T-helper 2 cell treated with Interferon-gamma antibody and Interleukin-4, amounts not matched to agents 100 ng/mL and 5 ng/mL, for 36 hours (primary cell): ENCODE measurements at places on chromosomes 3 and 15. TPM values are rescaled to one million over a fixed set of nuclear protein-coding genes. Genes with fewer than 3 reads are reported as not detected.

Gene SERINC4
- total RNA-seq, result 0.16 and 0.23 TPM in 2 replicates

Gene BLOC1S6
- 36.3 and 37.1 TPM in 2 replicates for total RNA-seq

Gene C3orf85
- not detected in 2 replicates for total RNA-seq

Gene HCN4
- not detected in 2 replicates for total RNA-seq

Gene SPINK8
- total RNA-seq, result not detected in 2 replicates

Gene SPTSSB
- not detected in 2 replicates for total RNA-seq

Gene GOLGA8M
- total RNA-seq, result 3.9 and 4.4 TPM in 2 replicates
